ENCODE measurements at places on chromosomes 6 and 20.

- DNase-seq = no peak
Measured at GRCh38 chr20:14454296-14454695, 116.9 kb upstream of the FLRT3 start.

GRCh38 chr6:16689788-16690607, 71.3 kb downstream of the ATXN1 start:
- DNase-seq = no peak

GRCh38 chr6:31169123-31169857, 1.2 kb downstream of the POU5F1 start:
- DNase-seq = no peak

DNA sequence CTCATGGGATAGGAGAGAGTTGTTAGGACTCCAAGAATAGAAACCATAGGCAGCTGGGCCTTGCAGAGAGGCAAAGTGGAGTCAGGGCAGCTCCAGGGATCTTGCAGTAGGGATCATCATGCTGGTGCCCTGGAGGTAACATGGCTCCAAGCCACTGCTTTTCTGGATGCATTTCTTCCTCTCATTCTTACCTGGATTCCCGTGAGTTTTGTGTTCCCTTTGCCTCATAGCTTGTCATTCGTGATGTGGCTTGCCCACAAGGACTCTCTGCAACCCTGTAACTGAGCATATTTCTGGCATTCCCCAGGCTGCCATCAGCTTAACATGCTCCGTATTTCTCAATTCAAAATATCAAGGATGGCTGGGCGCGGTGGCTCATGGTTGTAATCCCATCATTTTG, 5.3 kb downstream of the NHLRC1 start:
- DNase-seq = no peak

- no peak for DNase-seq
Measured at GRCh38 chr6:118029967-118030366, 122.9 kb downstream of the SLC35F1 start.

DNA sequence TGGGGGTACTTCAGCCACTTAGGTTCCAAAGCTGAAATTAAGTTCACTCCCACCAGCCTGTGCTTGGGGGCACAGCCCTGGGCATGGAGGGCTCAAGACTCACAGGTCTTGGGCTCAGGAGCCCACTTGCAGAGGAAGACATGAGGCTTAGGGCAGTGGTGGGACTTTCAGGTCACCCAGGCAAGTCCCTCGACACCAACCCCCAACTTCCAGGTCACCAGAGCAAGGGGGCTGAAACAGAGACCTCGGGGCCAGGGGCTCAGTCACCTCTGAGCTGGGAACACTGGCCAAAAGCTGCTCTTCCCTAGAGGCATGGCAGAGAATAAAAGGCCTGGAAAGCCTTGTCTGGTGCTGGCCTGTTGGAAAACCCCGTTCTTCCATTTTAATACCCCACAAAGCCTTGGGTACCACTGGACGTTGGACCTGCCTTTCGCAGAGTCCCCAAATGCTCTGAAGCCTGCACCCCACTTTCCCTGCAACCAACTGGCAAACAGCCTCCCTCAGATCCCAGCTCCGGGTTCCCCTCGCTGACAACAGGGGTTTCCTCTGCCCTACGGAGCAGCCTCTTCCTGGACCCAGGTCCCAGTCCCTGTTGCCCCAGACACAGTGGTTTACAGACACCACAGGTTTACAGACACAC, 160.9 kb upstream of the PMEPA1 start:
- DNase-seq = no peak

DNA sequence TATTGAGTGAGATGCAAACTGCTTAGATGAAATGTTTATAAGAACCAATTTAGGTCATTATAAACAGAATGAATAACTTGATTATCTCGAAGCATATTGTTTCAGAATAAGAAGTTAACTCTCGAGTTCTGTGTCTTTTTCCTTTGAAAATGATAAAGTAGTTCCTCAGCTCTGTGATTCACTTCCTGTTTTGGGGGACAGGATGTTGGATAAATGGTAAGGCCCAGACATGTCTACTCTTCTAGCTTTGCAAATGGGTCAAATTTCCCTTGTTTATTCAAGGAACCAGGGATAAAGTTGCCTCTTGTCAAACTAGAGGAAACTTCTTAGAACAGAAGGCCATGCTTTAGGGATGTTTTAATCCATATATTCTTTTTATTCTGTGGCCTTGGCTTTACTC, 246.9 kb downstream of the SOX4 start:
- no peak for DNase-seq

GRCh38 chr20:50409495-50409894, 100.7 kb upstream of the PTPN1 start:
- DNase-seq = no peak

GRCh38 chr6:36671687-36672375, 6.7 kb upstream of the CDKN1A start:
- DNase-seq = no peak

GRCh38 chr6:29948277-29948676, 5.9 kb downstream of the HLA-A start:
- no peak for DNase-seq

- no peak for DNase-seq
Measured at GRCh38 chr6:6916598-6916997, 191.2 kb upstream of the RREB1 start.

DNA sequence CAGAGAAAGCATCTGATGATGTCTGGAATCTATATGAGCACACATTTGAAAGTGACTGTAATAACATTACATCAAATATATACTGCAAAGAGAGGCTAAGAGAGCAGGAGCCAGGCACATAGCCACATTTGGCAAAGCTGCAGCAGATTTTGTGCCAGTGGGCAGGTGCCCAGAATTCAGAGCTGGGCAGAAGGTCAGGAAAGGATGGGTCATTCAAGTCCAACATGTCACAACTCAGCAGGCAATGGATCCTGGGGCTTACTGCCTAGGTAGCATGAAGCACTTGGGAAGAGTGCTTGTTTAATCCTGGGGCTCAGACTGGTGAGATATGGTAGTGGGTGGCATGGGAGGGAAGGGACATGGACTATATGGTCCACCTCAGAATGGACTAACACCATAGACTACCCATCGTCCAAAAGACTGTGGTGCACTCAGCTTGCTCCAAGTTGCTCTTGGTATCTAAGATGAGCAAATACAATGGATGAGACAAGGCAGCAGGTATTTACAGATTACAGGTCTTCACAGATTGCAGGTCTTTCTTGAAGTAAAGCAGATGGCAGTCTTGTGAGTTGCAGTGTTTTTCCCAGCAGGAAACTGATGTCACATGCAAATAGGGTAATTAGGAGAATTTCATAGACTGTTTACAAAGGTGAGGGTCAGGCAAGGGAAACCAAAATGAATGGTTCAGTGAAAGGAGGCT, 31.2 kb upstream of the SHLD1 start:
- no peak for DNase-seq

GRCh38 chr6:35044761-35045421, 96.2 kb downstream of the TCP11 start:
- peak; percentile 55 for DNase-seq

- DNase-seq = no peak
Measured at GRCh38 chr6:24245275-24245674, 112.6 kb downstream of the DCDC2 start.

GRCh38 chr20:42018979-42019378, 400.8 kb upstream of the CHD6 start:
- peak; percentile 9 for DNase-seq

DNA sequence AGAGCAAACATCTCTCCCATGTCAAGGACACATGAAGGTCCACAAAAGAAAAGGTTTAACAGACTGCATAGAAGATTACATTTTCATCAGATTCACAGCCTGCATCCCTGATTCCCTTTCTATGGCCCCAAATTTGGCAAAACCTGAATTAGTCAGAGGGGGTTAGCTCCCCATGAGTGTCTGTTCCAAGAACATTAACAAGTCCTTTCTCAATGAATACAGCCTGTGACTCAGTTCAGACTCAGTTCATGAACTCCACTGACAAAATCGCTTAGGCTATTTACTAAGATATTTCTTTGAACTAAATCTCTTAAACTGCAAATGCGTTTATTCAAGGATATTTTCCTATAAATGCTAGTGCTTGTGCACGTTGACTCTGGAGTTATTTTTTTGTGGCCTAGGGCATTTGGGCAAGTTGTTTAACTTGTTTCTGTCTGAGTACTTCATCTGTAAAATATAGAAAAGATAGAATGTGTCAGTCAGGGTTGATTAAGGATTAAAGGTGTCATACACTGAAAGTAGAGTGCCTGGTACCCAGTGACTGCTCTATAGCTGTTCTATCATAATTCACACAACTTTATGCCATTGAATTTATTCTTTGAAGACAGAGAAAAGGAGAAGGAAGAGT, 422.6 kb downstream of the HTR1B start:
- DNase-seq = no peak

- peak; percentile 53 for DNase-seq
Measured at GRCh38 chr6:36386495-36387439, 702 bp downstream of the ETV7 start.

GRCh38 chr6:75424618-75425548, 68.7 kb downstream of the FILIP1 start:
- DNase-seq = no peak

- DNase-seq = no peak
Measured at GRCh38 chr6:37584654-37585522, 85.2 kb upstream of the CCDC167 start.
